ENCODE measurements at places on chromosomes 4 and X.

- no peak for DNase-seq
Observed at GRCh38 chrX:68719904-68720614, 72.6 kb downstream of the STARD8 start.

DNA sequence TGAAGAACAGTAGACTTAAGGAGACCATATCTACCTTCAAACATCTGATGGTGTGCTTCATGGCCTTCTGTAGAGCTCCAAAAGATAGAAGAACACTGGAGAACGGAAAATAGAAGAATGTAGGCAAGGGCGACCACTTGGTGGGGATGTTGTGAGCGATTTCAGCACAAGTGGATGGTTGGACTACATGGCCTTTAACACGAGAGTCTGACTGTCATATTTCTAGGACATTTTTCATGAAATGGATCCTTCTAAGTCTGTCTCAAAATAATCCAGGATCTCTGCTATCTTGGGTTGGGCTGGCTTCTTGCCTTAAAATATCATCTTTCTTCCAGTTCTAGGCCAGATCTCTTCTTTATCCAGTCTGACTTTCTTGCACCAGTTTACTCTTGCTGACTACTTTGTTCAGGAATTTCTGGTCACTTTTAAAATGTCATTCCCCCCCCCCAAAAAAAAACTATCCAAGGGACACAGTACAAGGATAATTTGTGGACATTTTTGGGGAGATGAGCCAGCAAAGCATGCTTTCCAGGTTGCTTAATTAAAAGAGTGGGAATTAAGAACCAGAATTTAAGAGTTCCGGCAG lies 1.2 kb upstream of the MID1IP1 start:
- DNase-seq: no peak

GRCh38 chrX:72142794-72143608 lies 11.3 kb upstream of the RTL5 start:
- no peak for DNase-seq

DNA sequence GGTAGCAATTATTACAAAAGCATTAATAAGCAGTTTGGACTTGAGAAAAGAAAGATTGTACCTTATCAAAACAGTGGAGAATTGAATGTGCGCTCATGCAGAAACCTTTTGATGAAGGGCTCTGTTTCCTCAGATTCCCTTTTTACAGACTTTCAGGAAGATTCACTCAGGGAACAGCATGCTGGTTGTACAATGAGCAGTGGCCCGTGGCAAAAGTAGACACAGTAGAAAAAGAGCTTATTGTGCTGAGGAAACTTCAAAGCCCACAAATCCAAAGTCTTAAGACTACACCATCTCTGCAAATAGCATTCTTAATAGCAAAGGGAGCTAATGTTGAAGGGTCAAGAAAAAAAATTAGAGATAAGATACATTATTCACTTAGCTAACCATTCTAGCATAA lies 858.9 kb downstream of the PDHA2 start:
- no peak for DNase-seq

GRCh38 chr4:60726779-60727178 lies 473.3 kb upstream of the ADGRL3 start:
- DNase-seq: no peak

DNA sequence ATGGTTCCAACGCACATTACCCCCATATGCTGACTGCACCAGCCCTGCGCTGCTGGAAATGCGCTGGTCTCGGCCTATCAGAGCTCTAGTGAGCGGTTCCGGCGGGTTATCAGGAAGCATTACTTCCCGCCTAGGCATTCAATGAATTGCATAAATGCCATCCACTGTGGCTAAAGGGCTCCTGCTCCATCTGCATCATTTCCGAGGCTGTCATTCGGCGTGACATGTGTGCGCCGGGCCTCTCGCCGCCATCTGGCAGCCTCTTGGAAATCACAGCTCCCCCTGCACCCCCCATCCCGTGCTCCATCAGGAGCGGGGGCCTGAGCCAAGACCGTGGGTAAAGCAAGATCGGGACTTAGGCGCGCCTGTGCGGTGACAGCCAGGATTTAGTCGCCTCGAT lies 64.4 kb downstream of the SEPSECS start:
- no peak for DNase-seq

DNA sequence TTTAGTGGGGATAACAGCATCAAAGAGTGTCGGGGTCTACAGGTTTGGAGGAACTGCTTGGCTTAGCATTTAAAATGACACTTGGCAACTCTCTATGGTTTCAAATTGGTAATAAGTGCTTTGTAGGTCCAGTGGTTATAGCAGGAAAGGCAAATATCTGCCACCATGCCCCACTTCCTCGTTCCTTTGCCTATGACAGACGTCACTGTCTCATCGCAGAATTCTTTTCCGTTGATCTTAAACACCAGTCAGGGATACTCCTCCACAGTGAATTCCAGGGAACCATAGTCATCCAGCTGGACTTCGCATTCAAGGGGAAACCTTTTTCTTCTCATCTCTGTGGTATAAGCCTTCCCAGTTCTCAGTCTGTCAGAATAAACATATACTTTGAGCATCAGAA lies 319.1 kb downstream of the GPAT3 start:
- no peak for DNase-seq

- peak; percentile 88 for DNase-seq
Observed at GRCh38 chrX:100819837-100820666, at the start of gene CSTF2. Gene CSTF2 (plus strand): TSS chrX:100820391. CDS start chrX:100820417, 26 bp downstream.

GRCh38 chr4:110484767-110485166 lies 8.8 kb downstream of the ENPEP start:
- DNase-seq: no peak

DNA sequence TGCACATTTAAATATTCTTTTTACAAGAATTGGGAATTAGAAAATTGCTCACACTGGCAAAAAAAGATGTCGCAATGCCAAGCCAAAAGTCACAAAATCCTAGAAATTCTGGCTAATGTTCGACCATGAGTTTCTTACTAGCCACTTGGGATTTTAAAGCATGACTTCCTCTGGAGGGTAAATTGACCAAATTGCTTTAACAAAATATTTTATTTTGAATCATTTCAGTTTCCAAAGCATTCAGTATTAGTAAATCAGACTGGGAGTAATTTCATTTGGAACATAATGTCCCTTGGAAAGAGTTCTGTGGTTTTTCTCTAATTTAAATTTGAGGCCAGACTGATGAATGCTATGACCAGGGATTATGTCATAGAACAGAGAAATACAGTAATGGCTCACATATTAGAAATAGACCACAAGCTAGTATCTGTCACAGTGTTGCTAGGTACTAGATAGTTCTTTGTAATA lies 7.6 kb upstream of the CXCL5 start:
- no peak for DNase-seq

DNA sequence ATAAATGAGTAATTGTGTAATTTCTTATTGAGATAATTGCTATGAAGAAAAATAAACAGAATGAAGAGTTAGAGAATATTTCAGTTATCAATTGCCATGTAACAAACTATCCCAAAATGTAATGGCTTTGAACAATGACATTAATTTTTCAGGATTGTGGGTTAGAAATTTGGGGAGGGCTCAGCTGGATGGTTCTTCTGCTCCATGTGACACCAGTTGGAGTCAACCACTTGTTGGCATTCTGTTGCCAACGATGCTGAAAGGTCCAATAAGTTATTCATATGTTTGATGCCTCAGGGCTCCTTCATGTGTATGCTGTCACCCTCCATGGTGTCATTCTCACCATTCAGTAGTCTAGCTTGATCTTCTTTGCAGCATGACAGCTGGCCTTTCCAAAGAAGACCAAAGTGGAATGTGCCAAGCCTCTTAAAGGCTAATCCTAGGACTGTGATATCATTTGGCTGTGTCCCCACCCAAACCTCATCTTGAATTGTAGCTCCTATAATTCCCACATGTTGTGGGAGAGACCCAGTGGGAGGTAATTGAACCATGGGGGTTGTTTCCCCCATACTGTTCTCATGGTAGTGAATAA lies 20.9 kb upstream of the CCDC149 start:
- no peak for DNase-seq

GRCh38 chrX:22433292-22434070 lies 160.8 kb downstream of the CBLL2 start:
- no peak for DNase-seq

- DNase-seq: no peak
Observed at GRCh38 chr4:96677499-96677898, 837.6 kb downstream of the PDHA2 start.

GRCh38 chrX:45137531-45137930 lies 63.1 kb downstream of the DIPK2B start:
- DNase-seq: peak; percentile 51

DNA sequence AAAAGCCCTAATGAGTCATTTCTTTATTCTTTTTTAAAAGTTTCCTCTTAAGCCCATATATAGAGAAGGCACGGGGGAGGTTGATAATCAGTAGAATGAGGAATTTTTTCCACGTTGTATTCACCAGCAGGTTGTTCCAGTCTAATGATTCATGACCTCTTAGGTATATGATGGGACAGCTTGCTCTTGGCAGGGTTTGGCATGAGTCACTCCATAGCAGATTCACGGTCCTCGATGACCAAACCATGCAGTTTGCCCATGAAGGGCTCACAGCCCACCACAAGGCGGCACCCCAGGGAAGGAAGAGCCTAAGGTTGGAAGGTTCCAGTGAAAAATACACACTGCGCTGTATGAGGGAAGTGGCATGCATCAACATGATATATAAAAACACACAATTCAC lies 623.8 kb upstream of the DIPK2B start:
- DNase-seq: no peak

- DNase-seq: no peak
Observed at GRCh38 chr4:169132561-169133305, 122.7 kb upstream of the CBR4 start.

- no peak for DNase-seq
Observed at GRCh38 chrX:22392133-22392948, 119.6 kb downstream of the CBLL2 start.

DNA sequence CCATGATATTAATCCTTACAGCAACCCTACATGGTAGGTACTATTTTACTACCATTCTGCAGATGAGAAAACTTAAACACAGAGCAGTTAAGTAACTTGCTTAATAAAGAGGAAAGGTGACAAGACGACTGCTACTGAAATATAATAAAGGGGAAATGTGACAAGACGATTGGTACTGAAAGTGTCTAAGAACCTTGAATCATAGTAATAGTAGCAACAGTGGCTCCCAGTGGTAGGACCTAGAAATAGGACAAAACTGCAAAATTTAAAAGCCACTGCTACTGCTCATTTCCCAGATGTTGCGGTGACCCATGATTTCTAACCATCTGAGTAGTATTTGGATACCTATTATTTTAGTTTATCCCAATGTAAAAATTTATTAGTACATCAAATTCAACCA lies 89.5 kb downstream of the TASL start:
- DNase-seq: no peak

- DNase-seq: no peak
Observed at GRCh38 chrX:40506201-40506985, 74.4 kb upstream of the ATP6AP2 start.

GRCh38 chr4:39613093-39613656 lies 25.5 kb downstream of the SMIM14 start:
- DNase-seq: no peak

DNA sequence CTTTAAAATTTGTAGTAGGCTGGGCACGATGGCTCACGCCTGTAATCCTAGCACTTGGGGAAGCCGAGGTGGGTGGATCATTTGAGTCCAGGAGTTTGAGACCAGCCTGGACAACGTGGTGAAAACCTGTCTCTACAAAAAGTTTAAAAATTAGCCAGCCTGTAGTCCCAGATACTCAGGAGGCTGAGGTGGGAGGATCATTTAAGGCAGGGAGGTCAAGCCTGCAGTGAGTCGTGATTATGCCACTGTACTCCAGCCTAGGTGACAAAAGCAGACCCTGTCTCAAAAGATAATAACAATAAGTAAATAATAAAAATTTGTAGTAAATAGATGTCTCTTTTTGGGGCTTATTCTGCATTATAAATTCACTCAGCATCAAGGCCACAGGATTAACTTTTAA lies 118.5 kb downstream of the IRF2 start:
- no peak for DNase-seq

DNA sequence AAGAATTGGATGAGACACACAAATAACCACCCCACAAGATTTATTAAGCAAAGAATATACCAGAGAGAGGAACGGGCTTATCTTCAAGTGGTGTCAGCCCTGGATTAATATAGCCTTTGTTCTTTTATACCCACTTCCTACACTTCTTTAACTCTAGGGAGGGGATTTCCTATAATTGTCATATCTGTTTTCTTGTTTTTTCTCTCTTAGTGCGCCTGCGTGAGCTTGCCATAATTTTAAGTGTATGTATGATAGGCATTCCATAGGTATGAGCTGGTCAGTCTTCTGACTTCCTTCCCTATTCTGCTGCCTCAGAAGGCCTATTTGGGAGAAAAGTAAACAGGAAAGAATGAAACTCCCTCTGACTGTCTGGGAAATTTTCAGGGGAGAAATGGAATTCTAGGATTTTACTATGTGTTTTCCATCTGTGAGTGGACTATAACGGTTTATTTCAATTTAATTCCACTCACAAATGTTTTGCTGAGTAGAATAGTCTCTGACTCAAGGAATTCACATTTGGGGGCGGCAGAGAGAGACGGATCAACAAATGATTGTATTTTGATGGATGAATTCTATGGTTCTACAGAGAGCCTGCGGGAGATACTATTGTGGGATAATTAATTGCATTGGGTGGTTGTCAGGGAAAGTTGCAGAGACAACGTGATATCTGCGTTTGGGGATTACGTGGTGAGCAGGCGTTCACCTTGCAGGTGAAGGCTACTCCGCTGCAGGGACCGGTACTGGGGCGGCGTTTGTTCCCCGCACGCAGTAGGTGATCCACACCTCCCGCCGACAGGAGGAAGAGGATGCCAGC lies 626 bp upstream of the CEP135 start:
- peak; percentile 46 for DNase-seq

DNA sequence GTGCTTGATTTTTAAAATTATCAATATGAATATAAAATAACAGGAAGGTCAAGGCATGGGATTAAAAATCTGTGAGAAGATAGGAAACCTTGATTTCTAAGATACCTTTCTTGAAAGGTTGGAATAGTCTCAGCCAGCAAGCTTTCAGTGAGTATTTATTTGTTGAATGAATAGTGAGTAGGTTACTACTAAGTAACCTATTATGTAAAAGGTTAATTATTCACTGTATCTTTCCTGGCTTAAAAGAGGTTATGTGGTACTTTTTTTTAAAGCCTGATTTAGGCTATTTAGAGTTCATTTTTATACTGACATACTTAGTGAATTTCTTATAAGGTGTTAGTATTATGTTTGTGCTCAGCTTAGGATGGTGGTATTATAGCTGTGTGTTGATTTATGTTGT lies 123.5 kb downstream of the PTPN13 start:
- DNase-seq: no peak

DNA sequence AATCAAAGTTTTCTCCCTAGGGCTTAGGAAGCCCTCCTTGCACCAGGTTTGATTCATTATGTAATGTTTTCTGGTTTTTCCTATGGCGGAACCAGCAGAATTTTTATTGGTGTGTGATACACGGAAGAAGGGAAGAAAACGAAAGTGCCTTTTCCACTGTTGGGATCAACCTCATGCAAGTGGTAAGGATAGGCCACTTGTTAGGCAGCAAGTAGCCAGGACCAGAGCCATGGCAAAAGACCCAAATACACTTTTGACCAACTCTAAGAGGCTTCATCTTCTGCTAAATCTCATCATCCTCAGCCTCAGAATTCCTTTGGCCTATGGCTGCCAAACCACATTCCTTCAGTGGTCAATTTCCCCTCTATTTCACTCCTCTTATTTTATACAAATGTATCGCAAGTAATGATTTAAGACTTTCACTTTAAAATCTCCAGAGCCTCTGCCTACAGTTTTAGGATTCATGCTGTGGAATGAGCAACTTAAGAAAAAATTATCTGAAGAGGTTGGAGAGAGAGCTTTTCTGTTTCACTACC lies 21.2 kb downstream of the PPAT start:
- DNase-seq: no peak

GRCh38 chr4:125498981-125499380 lies 184.2 kb downstream of the FAT4 start:
- DNase-seq: no peak

Data from stimulated activated naive CD4-positive, alpha-beta T cell (primary cell).